ENCODE measurements at places on chromosomes 16 and 17.

GRCh38 chr17:47685556-47686275, 8.2 kb upstream of the TBKBP1 start:
- no peak for DNase-seq

- DNase-seq = no peak
Measured at GRCh38 chr17:2262135-2262587, 41.4 kb downstream of the SMG6 start.

DNA sequence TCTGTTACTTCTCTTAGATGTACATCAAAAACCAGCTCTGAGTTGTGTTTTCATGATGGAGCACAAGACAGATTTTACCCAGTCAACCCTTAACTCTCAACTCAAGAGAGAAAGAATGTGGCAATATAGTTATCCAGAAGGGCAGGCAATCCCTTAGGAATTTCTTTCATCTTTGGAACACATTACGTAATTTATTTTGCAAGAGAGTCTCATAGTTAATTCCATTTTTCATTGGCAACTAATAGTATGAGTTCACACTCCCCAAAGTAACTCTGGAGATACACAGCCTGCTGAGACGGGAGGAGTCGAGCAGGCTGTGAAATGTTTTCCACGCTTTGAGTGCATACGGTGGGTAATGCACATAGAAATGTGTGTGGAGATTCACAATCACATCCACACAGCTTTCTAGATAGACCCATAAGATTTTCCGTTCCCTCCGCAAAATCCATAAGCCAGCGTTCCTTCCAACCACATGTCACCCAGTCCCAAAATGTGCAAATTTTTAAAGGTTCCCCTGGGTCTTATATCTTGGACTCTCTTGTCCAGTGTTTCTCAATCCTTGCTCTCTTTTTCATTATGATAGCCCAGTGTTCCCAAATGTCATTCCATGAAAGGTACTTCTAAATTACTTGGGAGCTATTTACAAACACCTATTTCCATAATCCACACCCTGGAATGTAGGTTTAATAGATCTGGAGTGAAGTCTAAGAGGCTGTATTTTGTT, 8.4 kb upstream of the CDRT4 start:
- DNase-seq = no peak

- DNase-seq = no peak
Measured at GRCh38 chr16:51875834-51876600, 670.9 kb downstream of the TOX3 start.

- no peak for DNase-seq
Measured at GRCh38 chr16:68659412-68660358, 14.6 kb downstream of the CDH3 start.

GRCh38 chr16:57526498-57526897, 9.9 kb downstream of the CCDC102A start:
- no peak for DNase-seq

GRCh38 chr17:40614431-40615067, 33.1 kb downstream of the SMARCE1 start:
- DNase-seq = no peak

GRCh38 chr17:5962371-5962770, 107.8 kb upstream of the WSCD1 start:
- no peak for DNase-seq

GRCh38 chr16:79691007-79691406, 90.5 kb upstream of the MAF start:
- no peak for DNase-seq

DNA sequence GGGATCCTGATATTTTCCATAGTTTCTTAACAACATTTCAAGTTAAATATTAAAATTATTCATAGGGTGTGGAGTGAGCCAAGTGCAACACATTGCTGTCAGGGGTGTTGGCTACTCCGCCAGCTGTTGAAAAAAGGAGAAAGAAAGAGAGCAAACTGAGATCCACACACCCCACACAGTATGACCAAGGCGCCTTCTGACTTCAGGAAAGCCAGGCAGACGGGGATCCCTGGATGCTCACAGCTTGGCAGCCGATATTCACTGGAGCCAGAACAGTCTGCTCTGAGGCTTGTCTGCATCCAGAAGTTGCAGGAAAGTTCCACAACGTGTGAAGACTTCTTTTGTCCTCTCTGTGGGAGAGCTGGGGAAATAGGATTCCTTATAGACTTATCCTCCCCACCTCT, 9.3 kb downstream of the CHD9NB start:
- no peak for DNase-seq

DNA sequence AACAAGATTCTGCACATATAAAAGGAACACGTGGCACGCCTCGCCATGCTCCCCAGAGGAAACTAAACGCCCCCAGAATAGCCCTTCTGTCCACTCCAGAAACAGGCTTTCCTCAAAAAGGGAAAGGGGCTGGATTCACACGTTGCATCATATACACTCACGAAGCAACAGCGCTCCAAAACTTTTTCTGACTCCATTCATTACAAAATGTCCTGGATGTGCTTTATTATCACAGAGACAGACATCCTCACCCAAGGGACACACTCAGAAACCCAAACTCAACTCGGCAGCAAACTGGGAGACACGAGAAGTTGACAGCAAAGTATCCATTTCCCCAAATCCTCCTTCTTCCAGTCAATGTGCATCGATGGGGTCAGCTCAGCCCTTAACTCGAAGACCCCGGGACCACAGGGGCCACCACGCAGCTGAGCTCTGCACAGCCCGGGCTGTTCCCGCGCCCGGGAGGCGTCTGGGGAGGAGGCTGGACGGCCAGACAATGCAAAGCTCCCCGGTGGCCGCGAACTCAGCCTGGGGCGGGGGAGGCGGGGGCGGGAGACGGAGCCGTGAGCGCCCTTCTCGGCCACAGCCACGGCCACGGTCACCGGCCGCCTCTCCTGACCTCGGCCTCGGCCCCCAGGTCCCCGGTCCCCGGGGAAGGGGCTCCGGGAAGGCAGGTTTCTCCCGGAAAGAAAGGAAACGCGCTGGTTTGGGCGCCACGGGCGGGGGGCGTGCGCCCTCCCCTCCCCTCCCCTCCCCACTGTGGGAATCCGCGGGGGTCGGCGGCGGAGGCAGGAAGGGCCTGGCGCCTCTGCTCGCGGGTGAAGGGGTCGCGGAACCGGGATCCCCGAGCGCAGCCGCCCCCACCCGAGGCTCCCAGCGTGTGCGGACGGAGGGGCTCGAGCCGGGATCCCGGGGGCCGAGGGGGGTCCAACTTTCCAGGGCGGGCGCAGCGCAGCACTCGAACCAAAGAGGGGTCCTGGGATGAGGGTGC, 1.2 kb downstream of the NXN start:
- peak; percentile 66 for DNase-seq

DNA sequence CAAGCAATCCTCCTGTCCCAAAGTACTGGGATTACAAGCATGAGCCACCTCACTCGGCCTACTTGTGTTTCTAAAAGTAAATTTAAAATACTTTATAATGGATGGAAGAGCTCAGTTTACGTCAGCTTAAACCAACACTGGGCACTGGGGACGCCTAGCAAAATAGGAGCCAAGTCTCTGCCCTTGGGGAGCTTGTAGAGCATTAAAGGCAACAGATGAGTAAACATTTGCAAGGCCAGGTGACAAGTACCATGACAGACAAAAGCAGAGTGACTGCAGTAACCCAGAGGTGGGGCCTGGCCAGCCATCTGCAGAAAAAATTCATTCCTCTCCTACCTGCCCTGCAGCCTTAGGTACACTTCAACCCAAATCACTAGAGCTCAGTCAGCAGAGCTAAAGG, 12.1 kb upstream of the NLK start:
- no peak for DNase-seq

DNA sequence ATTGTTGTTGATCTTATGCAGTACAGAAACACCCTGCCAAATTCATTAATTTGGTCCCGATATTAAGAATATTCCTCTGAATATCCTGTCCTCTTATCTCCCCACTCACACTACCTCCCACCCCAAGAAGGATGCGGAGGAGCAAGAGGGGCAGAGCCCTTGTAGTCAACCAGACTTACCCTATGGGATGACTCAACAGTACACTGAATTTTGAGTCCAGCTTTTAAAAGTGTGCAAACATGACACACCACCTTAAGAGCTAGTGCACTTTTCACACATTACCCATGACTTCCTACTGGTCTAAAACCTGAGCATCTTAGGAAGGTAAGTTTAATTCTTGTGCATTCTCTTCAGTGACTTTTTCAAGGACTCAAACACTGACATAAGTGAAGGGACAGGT, 9.5 kb downstream of the USP22 start:
- no peak for DNase-seq

DNA sequence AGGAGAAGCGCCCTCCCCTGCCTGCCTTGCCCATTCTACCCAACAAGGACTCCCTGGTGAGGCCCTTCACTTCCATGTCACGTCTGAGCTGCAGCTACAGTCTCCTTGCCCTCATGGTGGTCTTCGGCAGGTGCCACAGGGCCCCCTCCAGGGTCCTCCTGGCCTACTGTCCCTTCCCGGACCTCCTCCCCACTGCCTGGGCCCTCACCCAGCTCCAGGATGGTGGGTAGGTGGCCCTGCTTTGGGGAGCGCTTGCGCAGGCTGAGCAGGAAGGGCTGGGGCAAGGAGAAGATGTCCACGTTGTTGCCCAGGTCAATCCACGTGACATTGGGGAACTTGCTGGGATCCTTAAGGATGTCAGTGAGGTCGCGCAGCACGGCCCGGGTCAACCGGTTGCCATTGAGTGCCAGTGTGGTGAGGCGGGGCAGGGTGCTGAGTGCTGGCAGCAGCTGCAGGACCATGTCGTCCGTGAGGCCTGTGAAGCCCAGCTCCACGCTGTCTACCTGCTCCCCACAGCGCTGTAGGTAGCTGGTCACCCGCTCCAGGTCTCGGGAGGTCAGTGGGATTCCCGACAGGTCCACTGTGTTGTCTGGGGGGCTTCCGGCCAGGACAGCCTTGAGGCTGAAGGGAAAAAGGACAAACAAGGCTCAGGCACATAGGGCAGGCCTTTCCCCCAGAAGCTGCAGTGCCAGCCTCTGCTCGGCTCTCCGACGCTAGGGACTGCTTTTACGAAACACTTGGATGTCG, 28.3 kb downstream of the TRPV2 start:
- no peak for DNase-seq

DNA sequence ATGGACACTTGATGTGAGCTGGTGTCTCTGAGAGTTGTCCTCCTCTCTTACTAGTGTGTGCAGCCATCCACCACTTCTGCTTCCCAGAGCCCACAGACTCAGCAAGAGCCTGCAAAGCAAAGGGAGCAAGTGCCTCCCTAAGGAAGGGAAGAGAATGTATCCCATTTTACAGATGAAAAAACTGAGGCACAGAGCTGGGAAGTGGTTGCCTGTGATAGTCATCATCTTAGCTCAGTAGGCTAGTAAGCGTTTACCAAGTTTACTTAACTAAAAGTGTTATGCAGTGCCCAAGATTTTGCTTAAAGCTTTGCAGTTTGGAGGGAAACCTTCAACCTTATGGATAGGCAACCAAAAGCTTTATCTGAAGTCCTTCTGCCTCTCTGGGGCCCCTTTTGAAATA, 23.0 kb upstream of the EFCAB13 start:
- DNase-seq = no peak

DNA sequence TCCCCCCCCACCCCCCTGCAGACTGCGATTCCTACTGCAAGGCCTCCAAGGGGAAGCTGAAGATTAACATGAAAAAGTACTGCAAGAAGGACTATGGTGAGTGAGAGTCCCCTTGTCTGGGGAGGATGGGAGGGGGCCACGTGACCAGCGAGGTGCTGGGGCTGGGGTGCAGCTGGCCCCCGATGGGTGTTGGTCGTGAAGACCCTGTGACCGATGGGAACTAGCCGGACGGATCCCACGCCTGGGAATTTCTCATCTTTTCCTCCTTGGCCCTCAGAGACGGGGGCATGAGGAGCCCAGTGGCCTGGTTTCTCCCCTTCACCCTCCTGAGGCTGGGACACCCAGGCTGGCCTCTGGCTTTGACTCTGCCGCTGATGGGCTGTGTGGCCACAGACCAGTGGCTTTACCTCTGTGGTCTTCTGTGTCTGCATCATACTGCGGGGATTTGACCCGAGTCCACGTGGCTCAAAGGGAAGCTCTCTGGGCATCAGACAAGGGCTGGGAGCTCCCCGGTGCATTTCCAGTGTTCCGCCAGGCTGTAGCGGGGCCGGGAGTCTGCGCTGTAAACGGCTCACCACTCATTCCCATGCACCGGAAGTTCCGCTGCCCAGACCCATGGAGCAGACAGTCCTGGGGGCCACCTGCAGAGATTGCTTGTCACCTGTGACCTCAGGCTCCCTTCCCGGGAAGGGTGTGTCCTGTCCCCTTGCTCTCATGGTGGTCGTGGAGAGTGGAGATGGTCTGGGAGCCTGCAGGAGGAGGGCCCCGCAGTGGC, 200.0 kb downstream of the NTN1 start:
- no peak for DNase-seq

DNA sequence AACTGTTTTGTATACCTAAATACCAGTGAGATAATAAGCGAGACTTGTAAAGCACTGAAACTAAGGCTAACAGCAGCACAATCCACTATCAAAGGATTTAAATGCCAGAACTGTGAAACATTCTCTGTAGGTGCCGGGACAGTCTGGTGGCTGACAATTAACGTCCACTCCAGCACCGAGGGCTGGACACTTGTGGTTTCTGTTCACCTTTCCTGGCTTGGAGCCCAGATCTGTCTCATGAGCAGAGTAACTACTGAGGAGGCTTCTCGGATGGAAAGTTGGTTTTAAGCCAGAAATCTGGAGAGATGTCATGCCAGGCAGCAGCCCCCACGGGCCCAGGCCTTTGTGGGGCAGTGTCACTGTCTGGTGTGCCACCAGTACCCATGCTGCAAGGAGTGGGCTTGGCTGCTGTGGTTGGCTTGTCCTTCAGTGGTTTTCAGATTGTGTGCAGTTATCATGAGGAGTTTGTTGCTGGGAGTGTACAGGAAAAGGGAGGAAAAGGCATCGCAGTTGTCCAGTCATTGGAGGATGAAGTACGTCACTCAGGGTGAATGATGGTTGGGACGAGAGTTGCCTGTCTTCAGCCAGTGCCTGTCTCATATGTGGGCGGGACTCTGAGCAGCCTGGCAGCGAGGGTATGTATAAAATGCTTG, 35.5 kb downstream of the UBN1 start:
- DNase-seq = no peak

- no peak for DNase-seq
Measured at GRCh38 chr17:33038740-33039139, 47.1 kb downstream of the SPACA3 start.

GRCh38 chr17:3772764-3773163, 28.2 kb downstream of the ITGAE start:
- no peak for DNase-seq

- no peak for DNase-seq
Measured at GRCh38 chr16:86680162-86680561, 101.8 kb downstream of the FOXL1 start.

- peak; percentile 89 for DNase-seq
Measured at GRCh38 chr17:41965694-41966462, 717 bp upstream of the CNP start.

All from activated effector memory CD4-positive, alpha-beta T cell treated with anti-CD3 and anti-CD28 coated beads, Interleukin-2, amount 50 U/mL, for 16 hours (primary cell).